ENCODE measurements at places on chromosomes 2 and 18. TPM values are rescaled to one million over a fixed set of nuclear protein-coding genes. Genes with fewer than 3 reads are reported as not detected.

KCNF1 gene
- polyA plus RNA-seq, result 0.16 TPM

NTSR2 gene
- polyA plus RNA-seq, result not detected

SERPINB3 gene
- not detected for polyA plus RNA-seq

NEDD4L gene
- polyA plus RNA-seq, result 13.2 TPM

IL1RL1 gene
- polyA plus RNA-seq, result not detected

LYG2 gene
- polyA plus RNA-seq, result not detected

PROC gene
- 0.10 TPM for polyA plus RNA-seq
